Spleen (tissue), 13 donors: ENCODE measurements at places on chromosomes 16 and 17. TPM values are rescaled to one million over a fixed set of nuclear protein-coding genes. Genes with fewer than 3 reads are reported as not detected.

- no peak for DNase-seq
These were observed 499.9 kb upstream of the ZFHX3 start for GRCh38 chr16:73547552-73548403.

The PPY gene
- not detected for polyA plus RNA-seq

The CETP gene
- polyA plus RNA-seq, result 7.6 TPM

DNA sequence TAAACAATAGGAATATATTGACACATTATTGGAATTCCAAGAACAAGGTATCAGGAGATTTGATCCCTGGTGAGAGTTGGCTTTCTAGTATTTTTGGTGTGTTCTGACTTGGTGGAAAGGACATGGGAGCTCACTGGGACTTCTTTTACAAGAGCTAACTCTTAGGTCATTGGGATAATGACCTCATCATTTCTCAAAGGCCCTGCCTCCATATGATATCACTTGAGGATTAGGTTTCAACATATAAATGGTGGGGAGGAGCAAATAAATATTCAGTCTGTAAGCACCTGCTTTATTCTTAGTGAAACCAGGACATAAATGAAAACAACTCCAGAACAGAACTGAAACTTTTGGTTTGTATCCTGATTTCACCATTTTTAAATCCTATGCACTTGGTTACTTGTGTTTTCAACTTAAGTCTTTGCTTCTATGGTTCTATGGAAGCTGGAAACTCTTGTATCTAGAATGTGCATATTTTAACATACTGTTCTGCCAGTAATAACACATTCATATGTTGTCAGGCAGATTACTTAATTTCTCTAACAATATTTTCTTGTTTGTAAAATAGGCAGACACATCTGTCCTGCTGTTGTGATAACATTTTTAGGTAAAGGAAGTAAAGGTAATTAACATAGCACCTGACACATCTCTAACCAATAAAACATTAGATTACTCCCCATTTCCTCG, 1527.7 kb upstream of the CDH8 start:
- DNase-seq, result no peak
